PC-9 (cell line): ENCODE measurements at places on chromosomes 4 and X. TPM values are rescaled to one million over a fixed set of nuclear protein-coding genes. Genes with fewer than 3 reads are reported as not detected.

Gene UGT2A1
- not detected in 2 replicates for total RNA-seq

Gene REST
- total RNA-seq, result 23.0 and 28.3 TPM in 2 replicates

Gene TMPRSS11B
- total RNA-seq, result not detected in 2 replicates

Gene GATA1
- total RNA-seq, result not detected in 2 replicates

Gene MAGEB17
- total RNA-seq, result not detected in 2 replicates

Gene ASB12
- not detected in 2 replicates for total RNA-seq

Gene GPR119
- total RNA-seq, result not detected in 2 replicates

Gene FAM184B
- not detected in 2 replicates for total RNA-seq

Gene PDGFRA
- not detected in 2 replicates for total RNA-seq

Gene ARHGAP36
- total RNA-seq, result not detected in 2 replicates

Gene HTN3
- total RNA-seq, result not detected in 2 replicates

Gene POU3F4
- total RNA-seq, result not detected in 2 replicates

DNA sequence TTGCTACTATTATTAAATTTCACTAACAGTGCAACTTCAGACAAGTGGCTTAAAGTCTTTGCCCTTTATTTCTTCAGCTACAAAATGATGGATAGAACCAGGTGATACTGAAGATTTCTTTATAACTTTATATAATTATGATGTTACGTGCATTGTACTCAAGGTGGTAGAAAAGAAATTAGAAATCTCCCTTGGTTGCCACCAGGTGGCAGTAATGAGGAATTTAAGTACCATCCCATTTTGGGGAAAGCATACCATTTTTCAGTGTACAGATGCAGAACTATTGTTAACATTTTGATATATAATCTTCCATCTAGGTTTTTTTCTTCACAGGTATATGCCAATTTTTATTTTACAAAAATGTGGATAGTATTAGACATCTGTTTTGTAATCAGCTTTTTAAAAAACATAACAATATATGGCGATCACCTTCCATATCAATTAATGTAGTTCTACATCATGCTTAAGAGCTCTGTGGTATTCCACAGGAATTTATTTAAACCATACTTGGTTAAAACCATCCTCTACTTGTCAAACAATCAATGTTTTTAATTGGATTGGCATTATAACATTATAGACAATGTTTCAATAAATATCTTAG lies 37.7 kb upstream of the RAB33B start:
- DNase-seq, result no peak

DNA sequence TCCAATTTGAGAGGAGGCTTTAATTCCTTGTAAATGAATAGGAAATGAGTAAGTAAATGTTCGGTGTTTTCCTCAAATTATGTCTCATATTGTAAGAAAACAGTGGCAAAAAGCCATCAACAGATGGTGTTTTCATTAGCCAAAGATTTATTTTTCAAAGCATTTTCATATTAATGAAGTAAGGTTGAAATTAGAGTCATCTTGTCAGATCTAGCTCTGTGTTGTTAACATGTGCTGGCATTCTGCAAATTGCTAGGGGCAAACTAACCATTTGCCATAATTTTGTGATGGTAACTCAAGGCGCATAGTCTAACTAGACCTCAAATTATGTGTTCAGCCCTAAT lies 24.7 kb downstream of the MID2 start:
- no peak for DNase-seq

- no peak for DNase-seq
These were observed 1786.3 kb upstream of the TENM3 start for GRCh38 chr4:180456928-180457327.

GRCh38 chr4:84985952-84986351 lies 19.5 kb upstream of the WDFY3 start:
- peak; percentile 35 for DNase-seq

GRCh38 chr4:70903291-70903603 lies 1.1 kb downstream of the MOB1B start:
- DNase-seq, result no peak

- DNase-seq, result no peak
These were observed 154.9 kb downstream of the PARM1 start for GRCh38 chr4:75087865-75088264.

DNA sequence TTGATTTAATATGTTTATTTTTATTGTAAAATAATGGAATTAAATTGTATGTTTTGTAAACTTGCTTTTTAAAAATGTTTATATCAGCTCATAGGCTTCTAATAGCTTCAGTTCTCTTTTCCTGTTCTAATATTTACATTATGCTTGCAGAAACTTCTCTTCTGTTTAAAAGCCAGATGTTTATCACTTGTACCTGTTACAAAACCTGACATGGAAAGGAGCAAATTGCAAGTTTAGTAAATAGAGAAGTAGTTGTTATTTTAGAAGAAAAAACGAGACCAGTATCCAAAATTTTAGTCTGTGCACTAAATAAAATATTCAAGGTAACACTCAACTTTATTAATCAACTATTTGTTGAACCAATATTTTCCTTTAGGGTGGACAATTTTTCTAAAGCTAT lies 69.4 kb upstream of the GUCY1A1 start:
- DNase-seq, result no peak

- DNase-seq, result no peak
These were observed 2.3 kb upstream of the SYTL5 start for GRCh38 chrX:38004046-38004445.

DNA sequence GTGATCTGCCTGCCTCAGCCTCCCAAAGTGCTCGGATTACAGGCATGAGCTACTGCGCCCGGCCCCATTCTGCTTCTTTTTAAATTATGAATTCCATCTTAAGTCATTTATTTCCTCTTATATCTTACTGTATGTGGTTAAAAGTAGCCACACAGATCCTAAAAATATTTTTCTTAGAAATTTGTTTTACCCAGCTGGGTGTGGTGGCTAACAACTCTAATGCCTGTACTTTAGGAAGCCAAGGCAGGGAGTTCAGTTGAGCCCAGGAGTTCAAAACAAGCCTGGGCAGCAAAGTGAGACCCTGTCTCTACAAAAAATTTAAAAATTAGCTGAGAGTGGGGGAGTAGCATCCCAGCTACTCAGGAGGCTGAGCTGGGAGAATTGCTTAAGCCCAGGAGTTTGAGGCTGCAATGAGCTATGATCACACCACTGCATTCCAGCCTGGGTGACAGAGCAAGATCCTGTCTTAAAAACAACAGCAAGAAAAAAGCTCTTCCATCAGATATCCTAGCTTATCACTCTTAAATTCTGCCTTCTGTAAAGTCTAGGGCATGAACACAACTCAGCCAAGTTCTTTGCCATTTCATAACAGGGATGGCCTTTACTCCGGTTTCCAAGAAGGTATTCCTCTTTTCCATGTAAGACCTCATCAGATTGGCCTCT lies 15.1 kb upstream of the AFF1 start:
- DNase-seq, result no peak

DNA sequence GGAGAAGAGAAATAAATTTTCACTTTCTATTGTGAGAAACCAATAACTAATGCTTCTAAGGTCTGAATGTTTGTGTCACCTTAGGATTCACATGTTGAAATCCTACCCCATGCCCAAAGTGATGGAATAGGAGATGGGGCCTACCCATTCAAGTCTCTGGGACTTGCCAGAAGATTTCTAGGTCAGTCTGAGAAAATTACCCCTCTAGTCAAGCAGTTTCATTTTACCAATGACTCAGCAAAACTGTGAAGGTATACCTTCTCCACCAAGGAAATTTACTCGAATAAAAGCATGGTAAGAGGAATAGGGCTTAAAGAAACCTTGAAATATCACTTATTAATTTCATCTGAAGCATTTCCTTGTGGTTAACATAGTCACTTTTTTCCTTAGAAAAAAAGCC lies 23.5 kb upstream of the PAPSS1 start:
- DNase-seq, result no peak

DNA sequence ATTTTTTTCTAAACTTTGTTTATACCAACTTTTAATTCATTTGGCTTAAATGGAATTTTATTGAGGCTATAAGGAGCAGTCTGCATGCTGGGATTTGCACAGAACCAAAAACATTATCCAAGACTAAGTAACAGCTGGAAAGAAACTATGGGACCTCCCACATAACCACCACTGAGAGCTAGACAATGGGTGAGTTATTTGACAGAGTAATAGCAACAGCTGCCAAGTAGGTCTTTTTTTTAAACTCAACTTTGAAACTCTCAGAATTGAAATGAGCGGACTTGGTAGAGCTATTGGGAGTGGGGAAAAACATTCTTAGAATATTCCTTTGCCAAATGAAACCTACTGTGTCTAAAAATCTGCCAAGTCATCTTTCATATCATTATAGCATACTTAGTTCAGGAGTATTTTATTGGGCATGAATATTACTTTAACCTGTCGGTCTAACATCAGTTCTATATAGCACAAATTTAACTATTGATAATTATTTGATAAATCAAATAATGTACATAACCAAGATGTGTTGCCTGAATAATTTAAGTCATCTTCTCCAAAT lies 1428.0 kb downstream of the PCDH7 start:
- DNase-seq, result no peak

DNA sequence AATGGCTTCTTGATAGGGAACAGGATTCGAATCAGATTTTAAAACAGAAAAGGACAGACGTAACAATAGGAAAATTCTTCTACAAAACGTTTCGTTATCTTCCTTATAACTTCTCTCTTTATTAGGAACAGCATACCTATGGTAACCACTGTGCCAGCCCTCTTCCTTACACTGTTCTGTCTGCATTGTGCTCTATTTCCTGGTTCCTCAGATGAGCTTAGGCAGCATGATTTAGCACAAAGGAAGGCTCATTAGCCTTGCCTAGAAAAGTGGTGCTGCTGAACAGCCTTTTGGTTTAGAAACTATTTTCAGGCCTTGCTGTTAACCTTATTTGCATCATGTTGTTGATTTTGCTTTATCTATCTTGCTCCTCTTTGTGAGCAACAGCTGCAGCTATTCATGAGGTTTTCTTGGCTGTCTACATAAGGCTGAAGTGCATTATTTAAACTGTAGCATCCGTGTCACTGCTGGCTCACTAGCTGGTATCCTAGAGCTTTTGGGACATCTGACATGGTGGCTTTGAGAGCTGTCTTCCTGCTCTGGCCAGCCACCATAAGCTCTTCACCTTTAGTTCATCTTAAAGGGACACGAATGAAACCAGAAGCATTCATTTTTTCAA lies 69.9 kb upstream of the NRK start:
- DNase-seq, result peak; percentile 23

DNA sequence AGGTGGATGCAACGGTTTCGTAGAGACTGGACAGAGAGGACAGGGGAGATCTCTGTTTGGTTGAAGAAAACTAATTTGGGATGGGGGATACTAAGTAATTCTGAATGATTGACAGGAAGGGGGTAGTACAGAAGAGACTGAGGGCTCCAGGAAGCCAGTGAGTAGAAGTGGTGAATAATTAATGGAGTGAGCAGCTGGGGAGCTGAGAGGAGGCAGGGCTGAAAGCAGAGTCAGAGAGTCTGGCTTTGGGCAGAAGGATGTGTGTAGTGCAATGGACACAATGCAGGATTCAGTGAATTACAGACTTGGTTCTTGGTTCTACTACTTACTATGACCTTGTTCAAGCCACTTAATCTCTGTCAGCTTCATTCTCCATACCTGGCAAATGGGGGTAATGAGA lies 161.7 kb downstream of the RBMX2 start:
- no peak for DNase-seq

DNA sequence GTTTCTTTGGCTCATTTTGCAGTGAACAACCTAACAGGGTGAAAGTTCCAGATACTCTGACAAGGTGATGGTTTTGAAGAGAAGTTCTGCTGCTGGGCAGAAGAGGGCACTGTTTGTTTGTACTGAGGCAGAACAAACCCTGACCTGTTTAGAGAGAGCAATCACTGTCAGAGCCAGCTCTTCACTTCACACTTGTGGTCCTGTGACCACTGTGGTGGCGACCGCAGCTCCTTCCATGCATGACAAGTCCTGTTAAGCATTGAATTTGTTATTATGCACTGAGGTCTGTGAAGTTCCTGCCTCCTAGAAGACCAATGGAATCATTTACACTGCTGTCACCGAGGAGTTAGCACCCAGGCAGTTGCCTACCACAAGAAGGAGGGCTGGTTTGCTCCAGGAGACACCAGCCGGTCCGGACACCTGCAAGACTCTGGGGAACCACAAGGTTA lies 86.6 kb downstream of the ZNF330 start:
- peak; percentile 43 for DNase-seq

DNA sequence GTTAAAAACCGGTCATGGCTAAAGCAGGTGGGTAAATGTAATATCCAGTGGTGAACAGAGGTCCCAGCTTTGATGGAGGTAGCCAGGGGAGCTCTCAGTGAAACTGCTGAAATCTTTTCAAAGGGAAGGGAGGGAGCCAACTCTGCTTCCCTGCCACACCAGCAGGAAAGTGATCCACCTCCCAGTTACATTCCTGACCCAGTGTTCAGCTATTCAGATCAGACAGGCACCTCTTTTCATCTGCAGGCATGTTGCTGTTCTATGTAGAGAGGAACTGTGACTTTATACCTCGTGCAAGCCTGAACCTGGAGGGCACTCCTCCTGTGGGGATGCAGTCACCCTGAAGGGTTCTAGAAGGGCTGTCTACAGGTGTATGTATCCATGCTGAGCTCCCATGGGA lies 37.6 kb downstream of the DCLK2 start:
- no peak for DNase-seq

GRCh38 chr4:26570596-26570995 lies 13.3 kb upstream of the TBC1D19 start:
- DNase-seq, result no peak

DNA sequence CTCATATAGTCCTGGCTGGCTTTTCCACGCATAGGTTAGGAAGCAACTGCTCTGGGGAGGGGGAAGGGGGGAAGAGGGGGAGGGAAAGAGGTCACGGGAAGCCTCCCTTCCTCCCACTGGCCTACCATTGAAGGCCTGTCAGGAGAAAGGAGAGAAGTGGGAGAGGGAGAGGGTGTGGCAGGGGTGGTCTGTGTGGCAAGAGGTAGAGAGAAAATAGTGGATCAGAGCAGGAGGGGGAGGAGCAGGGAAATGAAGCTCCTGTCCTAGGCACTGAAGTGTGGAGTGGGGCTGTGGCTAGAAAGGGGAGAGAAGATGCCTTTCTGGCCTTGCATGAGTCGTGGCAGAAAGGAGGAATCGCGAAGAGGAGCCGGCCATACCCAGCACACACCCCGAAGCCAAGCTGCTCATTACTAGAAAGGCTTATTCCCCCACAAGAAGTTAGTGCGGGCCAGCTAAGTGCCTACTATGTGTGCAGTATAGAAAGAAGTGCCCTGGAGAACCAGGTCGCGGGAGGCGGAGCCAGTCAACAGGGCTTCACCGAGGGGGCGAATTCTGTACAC lies 1.1 kb upstream of the TMEM164 start:
- DNase-seq, result no peak

DNA sequence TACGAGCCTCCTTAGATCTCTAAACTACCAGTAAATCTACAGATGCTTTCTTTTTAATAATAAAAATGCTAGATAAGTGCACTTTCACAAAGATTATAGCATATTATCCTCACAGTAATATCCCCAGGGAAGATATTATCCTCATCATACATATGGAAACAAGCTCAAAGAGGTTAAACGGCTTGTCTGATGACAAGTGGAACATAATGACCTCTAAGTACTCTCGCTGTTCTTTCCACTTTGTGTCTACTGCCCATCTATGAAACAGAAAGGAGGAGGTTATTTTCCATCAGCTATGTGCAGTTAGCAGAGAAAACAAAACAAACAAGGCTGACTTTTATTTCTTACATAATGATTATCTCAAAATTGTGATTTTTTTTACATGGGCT lies 42.8 kb upstream of the PRDM8 start:
- no peak for DNase-seq
